Activated T-cell treated with anti-CD3 and anti-CD28 coated beads for 1 hour (primary cell): ENCODE measurements at places on chromosomes 7 and 10.

- no peak for DNase-seq
These were observed 3.6 kb downstream of the ARL3 start for GRCh38 chr10:102710609-102711008.

DNA sequence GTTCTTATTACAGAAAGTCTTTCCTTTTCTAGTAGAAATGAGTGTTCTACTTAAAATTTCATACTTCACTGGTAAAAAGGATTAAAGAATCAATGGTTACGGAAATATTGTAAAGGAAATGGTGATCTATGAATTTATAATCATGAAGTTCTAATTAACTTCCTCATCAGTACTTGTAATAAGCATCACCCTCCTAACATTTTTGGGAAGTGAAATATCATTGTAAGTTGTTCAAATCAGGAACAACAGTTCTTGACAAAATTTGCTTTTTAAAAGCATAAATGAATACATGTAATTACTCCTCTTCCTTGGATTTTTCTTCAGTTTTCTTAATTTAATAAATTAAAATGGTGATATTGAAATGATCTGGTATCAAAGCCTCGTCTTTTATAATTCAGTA lies 5.6 kb upstream of the PCGF5 start:
- no peak for DNase-seq

DNA sequence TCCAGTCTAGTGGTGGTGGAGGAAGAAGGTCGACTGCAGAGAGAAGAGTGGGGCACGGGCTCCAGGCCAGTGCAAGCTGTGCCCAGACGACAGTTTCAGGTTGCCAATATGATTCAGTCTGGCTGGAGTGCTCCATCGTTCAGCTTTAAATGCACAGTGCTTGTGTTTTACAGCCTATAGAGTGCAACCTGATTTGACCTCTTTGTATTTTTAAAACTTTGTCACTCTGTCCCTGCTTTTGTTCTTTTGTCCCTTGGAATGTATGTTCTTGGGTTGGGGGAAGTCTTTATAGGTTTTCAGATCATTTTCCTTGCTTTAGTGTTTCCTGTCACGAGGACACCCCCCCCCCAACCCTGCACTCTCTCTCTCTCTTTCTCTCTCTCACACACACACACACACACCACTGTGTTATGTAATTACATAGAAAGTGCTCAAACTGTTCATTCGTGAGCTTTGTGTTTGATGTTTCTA lies 198.0 kb downstream of the CAMK1D start:
- no peak for DNase-seq

- no peak for DNase-seq
These were observed 27.1 kb downstream of the DUSP5 start for GRCh38 chr10:110524859-110525232.

- DNase-seq: no peak
These were observed 13.4 kb downstream of the DPCD start for GRCh38 chr10:101601541-101601940.
